Skeletal muscle cell (primary cell): ENCODE measurements at places on chromosomes 2 and 18.
A peak's percentile ranks its signal among the peaks of the same experiment; 100 is the strongest.

DNA sequence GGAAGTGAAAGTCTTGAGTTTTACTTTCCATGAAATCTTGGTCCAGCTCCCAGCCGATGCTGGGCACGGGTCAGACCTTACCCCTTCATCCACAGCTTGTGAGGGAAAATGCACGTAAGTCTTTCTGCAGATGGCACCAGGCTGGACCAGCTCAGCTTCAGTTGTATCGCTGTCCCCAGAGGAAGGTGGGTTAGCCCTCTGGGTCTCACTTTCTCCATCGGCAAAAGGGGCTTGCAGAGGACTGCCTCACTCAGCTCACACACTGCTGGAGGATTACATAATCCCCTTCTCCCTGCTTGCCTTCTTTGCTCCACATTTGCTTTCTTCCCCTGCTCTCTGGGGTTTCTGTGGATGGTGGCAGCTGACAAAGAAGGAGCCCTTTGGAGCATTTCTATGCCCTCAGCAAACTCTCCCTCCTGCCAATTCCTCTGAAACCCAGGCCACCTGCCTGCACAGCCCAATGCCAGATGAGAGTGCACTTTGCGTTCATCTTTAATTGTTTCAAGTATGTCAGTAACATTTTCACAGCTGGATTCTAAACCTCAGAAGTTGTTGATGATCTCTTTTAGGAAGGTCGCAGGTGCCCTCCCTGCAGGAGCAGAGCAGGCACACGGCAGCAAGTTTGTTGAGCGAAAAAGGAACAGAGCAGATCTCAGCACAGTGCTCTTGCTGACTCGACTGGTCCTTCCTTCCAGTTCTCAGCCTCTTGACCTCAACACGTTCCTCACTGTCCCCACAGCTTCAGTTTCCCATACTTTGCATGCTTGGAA, 155.6 kb upstream of the GLI2 start:
- no peak for DNase-seq

DNA sequence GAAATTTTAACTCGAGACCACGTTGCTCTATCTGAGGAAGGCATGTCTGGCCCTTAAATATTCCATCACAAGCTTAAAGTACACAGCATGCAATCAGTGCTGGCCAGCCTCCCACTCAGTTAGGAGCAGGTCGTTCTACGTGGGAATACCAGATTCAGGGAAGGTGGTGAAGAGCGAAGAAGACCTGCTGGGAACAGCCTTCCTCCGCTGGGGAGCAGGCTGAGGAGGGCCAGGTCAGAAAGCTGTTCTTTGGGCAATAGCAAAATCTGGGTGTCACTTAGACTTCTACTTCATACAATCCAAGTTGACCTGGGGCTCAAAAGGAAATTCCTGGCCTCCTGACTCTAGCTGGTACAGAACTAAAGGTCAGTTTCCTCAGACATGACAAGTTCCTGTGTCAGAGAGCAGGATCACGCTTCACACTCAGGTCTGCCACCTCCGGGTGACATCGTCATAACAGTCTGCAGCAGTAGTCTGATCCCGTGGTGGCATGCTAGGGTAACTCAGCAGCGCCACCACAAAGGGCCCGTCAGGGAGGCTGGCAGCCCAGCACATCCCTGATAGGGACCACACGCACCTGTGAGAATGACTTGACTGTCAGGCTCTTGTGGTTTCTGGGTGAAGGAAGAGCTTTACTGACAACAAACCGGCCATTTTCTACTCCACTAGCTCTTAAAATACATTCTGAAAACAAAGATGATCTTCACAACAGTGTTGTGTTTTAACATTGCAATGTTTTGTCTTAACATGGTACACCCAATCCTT, 35.2 kb upstream of the NAPG start:
- DNase-seq = no peak

DNA sequence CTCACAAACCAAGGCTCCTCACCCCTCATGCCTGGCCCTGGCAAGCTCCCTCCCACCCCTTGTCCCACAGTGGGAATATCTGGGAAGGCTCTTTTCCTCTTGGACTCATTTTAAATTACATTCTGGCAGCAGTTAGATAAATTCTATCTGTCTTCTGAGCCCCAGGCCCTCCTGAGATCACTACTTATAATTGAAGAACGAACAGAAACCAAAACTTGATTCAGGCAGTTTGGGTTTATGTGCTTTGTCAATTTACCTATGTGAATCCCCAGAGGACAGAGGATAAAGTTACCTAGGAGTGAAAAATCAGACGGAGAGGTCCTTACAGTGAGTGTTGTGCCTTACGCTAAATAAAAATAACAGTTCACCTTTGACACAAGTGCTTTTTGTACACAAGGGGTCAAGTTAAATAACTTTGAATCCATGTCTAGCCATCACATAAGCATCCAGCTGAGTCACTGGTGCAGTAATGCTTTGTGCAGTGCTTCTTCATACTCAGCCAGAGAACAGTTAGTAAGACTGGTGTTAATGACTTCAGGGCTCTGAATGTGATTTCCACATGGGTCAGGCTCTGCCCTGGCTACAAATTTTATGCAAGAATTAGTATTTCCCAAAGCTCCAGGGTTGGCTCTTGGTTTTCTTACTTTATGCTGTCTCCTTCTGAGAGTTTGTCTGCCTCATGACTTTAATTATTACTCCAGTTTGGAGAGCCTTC, 329.3 kb downstream of the INSIG2 start:
- peak; percentile 74 for DNase-seq

- DNase-seq = no peak
These were observed 36.7 kb upstream of the SKA1 start for GRCh38 chr18:50338122-50338521.

DNA sequence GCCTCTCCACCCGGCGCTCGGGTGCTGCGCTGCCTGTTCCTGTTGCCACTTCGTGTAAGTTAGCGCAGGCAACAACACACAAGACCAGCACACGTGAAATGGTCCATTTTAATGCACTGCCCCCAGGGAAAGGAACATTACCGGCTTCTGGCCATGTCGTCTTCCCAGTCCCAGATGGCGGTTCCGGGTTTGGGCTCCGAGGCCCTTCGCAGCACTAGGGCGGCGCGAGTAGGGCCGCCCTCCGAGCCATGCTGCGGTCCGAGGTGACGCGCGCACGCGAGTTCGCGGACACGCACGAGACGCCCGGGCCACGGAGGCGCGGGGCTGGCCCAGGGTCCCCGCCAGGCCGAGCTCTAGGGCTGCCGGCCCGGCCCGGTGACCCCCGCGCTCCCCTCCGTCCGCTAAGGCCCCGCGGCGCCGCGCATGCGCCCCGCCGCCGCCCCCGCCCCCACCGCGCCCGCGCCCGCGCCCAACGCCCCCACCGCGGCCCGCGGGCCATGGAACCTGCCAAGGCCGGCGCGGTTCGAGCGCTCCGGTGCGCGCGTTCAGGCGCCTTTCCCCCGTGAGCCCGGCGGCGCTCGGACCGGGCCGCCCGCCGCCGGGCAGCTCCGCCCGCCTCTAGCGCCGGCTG, 367 bp upstream of the ZNF236 start:
- DNase-seq = no peak

GRCh38 chr2:141496810-141497209, 634.0 kb downstream of the LRP1B start:
- DNase-seq = no peak

- DNase-seq = no peak
These were observed 647.9 kb downstream of the PLCL1 start for GRCh38 chr2:198452327-198452726.

- no peak for DNase-seq
These were observed 228.5 kb downstream of the ALPK2 start for GRCh38 chr18:58400331-58400870.

DNA sequence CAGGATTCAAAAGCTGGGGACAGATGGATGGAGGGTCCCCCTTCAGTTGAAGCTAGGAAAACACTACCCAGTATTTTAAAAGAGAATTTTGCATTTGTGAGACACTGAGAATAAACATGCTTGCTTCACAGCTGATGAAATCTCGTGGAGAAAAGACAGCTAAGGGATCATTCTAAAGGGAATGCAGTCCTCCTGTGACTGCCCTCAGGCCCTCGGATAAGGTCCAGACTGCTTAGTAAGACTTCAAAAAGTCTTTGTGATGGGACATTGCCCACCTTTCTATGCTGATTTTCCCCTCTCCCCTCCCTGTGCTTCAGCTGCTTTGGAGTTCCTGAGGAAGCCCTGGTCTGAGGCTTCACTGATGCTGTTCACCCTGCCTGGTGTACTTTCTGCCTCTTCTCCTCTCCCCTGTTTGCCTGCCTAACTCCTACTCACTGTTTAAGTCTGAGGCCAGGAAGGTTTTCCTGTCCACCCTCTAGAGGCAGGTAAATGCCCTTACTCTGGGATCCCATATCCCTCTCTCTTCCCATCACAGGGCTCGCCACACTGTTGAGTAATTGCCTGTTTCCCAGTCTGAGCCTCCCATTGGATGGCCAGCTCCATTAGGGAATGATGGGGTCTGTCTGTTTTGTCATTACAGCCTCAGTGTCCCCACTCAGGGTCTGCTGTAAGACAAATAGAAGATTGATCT, 26.6 kb downstream of the POLE4 start:
- no peak for DNase-seq

DNA sequence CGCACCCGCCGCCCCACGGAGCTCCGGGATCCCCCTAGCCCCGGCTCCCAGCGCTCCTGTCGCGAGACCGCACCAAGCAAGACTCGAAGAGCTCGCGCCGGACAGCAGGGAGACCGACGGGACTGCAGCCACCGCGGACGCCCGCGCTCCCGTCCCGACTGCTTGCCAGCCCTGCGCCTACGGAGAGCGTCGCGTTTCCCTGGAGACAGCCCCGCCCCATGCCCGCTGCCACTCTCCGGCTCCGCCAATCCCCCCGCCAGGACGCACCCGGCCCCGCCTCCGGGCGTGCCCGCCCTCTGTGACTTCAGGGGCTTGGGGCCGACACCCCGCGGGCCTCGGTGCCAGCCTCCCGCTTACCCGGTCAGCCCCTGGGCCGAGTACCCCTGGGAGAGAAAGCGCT, at the start of gene ANKMY1:
Gene ANKMY1 (minus strand): TSS at position 181 of the 400 bp plus-strand sequence. CDS start 653 bp downstream, outside the sequence.
- DNase-seq = peak; percentile 31

- DNase-seq = no peak
These were observed 106.8 kb downstream of the HRH4 start for GRCh38 chr18:24567199-24567598.

GRCh38 chr2:145939949-145940348, 1420.0 kb upstream of the ZEB2 start:
- no peak for DNase-seq

DNA sequence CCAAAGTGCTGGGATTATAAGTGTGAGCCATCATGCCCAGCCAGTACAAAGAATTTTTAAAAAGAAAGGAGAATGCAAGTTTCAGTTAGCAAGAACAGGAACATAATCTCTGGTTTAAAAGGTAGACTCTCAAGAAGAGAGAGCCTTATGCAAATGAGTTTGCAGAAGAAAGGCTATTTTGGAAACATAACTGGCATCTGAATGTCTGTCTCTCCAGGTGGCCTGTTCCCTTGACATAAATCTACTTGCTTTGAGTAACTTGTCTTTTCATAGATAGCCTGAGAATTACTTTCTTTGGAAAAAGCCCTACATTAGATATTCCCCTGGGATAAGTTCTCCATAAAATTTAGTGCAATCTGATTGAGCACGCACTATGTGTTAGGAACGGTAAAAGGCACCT, 109.6 kb downstream of the ICOS start:
- DNase-seq = no peak

DNA sequence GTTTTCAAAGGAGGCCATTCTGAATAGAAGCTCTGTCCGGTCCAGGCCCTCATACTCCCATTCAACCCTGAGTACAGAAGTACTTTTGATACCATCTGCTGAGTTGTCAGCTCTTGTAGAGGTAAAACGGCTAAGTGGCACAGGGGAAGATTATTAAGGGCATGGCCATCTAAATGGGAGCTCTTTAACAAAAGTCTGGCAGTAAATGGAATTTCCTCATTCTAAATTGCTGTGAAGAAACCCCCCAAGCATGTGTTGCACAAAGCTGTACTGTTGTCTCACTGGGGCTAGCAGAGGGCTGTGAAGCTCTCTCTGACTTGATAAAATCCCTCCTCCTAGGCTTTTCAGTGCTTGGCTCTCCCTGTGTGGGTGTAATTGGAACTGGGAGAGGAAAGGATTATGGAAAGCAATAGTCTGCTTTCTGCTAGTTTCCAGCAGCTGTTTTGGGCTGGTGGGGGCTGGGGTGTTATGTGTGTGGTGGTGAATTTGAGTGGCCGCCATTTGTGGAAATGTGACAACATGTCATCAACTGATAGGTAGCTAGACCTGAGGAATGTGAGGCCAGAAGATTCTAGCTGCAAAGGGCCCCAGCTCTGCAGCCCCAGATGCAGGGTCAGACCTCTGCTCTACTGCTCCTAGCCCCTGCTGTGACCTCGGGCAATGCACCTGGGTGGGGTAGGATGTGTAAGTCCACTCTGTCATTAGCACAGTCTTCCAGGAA, 65.1 kb downstream of the MAP4K4 start:
- DNase-seq = no peak

GRCh38 chr18:60024345-60024744, 124.5 kb downstream of the PMAIP1 start:
- DNase-seq = no peak

- DNase-seq = no peak
These were observed 66.6 kb downstream of the MTCL1 start for GRCh38 chr18:8771930-8772329.

- DNase-seq = no peak
These were observed 12.0 kb upstream of the ATP6V1C2 start for GRCh38 chr2:10709290-10709939.

GRCh38 chr2:220460257-220460985, 833.0 kb downstream of the SLC4A3 start:
- DNase-seq = no peak

DNA sequence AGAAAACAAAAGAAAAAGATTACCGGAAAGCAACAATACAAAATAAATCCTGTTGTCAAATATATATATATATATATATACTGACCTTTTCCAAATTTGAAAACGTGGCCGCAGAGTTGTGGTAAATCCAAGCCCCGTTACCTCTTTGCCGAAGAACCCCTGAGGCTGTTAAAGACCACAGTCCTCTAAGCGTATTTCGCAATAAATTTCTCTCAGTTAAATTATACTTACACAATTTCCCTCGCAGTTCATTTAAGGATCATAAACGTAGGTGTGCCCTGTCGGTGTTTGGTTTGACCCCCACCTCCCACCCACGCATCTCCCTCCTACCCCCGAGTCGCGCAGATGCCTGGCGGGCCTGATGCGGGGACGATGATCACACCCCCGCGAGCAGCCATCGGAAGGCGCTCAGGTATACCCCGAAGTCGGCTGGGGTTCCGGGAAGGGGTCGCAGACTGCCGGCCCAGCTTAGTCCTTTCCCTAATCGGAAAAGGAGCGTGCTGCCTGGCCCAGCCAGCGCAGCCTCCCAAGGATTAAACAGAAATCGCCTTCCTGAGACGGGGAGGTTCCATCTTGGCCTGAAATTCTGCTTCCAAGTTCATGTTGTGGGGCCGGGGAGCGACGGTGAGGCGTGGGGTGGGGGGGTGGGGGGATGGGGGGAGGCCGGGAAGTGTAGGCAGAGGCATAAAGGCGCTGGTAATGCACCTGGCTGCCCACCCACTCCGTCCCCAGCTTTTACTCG, 2.9 kb upstream of the MEIS1 start:
- no peak for DNase-seq

- DNase-seq = no peak
These were observed 15.5 kb downstream of the CENPA start for GRCh38 chr2:26801328-26801727.
